Activated T-cell treated with anti-CD3 and anti-CD28 coated beads, Interleukin-2, amount 50 U/mL, for 48 hours (primary cell): ENCODE measurements at places on chromosomes 7 and 10.

GRCh38 chr7:99320371-99320770, 5.3 kb upstream of the ARPC1A start:
- no peak for DNase-seq

DNA sequence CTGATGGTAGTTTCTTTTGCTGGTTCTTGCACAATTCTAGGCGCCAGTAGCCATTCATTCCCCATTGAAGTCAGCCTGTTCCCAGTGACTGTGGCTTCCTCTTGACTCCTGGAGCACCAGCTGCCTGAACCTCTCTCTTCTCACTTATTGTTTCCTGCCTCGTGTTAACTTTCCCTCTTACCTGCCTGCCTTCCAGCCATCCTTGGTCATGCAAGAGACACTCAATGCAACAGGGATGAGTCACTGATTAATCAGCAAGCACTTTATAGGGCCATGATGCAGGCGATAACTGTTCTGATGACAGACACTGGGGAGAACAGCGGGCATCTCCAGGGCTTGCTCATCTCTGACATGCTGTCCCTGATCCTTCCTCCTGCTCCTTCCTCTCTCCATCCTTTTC, 122.0 kb downstream of the PLCE1 start:
- no peak for DNase-seq

- DNase-seq: no peak
These were observed 386 bp upstream of the EIF4EBP2 start for GRCh38 chr10:70403483-70404035.

DNA sequence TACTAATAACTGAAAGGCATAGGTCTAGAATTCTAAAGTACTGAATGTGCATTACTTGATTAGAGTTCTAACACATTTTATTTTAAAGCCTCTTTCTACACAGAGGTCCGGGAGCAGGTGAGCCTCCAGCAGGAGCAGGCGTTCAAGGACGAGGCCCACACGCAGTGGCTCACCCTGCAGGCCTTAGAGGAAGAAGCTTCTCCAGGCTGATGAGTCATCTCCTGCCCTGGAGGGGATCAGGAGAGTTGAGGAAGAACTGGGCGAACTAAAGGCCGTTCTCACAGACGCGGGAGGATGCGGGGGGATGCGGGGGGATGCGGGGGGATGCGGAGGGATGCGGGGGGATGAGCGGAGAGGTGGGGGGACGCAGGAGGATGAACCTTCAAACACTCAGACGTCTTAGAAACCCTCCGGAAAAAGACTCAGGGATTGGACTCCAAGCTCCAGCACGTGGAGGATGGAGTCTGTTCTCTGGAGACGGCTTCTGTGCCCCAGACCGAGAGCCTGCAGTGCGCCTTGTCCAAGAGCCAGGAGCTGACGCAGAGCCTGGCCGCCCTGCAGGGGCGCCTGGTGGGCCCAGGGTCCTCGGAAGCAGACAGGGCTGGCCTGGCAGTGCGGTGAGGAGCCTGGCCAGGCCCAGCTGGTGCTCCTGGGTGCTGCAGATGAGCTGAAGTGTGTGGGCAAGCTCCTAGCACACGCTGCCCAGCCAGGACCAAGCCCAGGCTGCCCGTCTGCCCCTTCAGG, 433.7 kb upstream of the TPK1 start:
- no peak for DNase-seq

- DNase-seq: no peak
These were observed 4.5 kb downstream of the FGF8 start for GRCh38 chr10:101771380-101771779.

DNA sequence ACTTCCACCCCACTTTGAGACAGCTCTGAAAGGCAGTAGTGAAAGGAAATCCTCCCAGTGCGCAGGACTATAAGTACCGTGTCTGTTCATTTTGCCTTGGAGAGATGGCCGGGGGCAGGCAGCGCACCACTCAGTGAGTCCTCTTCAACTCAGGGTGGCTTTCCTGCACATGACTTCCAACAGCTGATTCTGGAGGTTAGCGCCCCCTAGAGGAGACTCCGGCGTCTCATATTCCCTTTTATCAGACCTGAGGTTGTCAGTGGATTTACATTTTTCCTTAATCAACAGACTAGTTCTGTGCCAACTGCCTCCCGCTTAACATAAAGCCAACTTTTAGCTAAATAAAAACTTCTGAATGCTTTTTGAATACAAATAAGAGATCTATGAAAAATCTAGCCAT, 101.0 kb downstream of the HERPUD2 start:
- DNase-seq: peak; percentile 45

DNA sequence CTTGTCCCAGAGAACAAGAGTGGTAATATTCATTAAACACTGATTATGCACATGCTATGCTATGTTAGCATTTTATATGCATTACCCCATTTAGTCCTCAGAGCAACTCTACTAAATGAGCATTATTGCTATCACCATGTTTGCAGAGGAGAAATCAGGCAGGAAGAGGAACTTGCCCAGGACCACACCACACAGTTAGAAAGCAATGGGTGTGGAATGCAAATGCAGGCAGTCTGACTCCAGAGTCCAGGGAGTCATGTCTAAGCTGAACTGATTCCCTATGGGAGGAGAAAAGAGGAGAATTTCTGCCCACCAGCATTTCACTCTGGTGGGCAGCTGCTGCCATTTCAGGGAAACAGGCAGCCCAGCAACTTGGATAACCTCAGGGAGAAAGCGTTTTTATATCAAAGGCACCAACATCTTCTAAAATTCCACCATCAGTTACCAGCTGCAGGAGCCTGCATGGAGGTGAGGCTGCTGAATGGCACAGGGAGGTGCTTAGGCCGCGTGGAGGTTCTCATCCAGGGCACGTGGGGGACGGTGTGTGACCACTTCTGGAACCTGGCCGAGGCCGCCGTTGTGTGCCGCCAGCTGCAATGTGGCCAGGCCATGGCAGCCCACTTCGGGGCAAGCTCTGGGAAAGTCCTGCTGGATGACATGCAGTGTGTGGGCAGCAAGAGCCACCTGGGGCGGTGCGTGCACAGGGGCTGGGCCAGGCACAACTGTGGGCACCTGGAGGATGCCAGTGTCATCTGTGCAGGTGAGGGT, 68.2 kb upstream of the C10orf120 start:
- no peak for DNase-seq

GRCh38 chr10:121168545-121169216, 317.5 kb downstream of the WDR11 start:
- DNase-seq: no peak

DNA sequence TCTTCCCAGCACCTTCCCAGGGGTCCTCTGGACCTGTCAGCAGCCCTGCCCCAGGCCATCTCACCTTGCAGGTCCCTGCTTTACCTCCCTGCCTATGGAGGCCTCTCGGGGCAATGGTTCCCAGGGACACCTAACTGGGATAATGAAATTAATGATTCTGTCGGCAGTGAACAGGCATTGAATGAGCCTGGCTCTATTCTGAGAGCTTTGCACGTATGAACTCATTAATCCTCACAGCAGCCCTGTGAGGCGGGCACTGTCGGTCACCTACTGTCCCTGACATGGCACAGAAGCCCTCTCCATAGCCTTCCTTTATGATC, 22.9 kb downstream of the ADCYAP1R1 start:
- DNase-seq: no peak

DNA sequence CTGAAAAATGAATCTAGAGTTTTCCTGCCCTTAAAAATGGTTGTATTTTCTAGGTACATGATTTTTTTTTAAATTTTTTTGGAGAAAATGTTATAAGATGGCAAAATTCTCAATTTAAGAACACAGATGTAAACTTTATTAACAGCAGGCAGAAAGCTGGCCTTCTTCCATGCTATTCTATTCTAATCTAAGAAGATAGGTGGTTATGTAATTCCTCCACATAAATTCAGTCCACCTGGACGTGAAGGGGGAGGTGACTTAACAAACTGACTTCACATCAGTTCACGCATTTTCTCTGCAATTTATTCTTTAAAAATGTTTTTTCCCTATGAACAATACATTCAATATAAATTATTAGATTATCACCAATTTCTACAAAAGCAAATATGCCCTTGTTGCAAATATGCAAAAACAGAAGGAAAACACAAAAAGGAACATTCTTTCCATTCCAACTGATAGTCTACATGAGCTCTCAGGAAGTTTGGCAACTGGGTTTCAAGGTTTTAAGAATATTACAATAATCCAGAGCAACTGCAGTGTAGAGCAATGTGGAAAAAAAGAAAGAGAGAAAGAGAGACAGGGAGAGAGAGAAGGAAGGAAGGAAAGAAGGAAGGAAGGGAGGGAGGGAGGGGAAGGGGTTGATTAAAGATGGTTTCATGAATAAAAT, 76.8 kb downstream of the HIBADH start:
- no peak for DNase-seq

DNA sequence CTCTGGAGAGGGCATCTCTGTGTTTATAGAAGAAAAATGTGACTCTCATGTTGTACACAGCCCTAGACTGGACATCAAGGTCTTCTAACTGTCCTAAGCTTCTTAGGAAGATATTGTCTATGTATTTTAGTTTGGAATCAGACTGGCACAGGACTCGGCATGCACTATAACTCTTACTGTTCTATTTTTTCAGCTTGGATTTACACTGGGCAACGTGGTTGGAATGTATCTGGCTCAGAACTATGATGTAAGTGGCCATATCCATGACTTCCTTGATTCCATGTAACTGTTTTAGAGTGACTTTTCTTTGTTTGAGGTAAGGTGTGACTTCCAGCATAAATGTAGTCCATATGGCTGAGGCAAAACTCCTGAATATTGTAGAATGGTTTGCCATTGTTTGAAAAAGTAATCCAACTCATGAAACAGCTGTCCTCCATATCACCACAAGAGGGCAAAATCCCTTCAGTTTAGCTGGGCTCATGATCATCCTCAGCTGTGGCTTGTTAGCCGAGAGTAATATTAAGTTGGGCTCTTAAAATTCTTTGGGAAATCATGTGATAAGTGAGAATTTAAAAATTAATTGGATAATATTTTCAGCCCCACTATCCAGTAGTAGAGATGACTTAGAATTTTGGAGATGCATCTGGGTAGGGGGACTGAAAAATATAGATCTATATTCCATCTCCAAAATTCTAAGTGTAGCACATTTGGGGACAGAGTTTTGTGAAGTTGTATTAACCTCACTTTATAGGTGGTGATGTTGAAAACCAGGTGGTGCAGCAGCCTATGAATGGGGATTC, 10.4 kb downstream of the STMP1 start:
- DNase-seq: no peak

DNA sequence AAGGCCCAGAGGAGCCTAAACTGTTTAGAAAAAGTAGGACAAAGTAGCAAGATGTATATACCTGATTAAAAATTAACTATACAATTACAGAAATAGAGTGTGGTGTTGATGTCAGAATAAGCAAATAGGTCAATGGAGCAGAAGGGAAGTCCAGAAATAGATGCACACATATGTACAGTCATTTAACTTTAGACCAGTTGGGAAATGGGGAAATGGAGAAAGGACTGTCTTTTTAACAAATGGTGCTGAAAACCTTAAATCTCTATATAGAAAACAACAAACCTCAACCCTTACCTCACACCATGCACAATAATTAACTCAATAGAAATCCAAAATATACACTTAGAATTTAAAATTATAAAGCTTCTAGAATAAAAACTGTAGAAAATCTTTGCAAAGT, 72.2 kb downstream of the CH25H start:
- DNase-seq: no peak

DNA sequence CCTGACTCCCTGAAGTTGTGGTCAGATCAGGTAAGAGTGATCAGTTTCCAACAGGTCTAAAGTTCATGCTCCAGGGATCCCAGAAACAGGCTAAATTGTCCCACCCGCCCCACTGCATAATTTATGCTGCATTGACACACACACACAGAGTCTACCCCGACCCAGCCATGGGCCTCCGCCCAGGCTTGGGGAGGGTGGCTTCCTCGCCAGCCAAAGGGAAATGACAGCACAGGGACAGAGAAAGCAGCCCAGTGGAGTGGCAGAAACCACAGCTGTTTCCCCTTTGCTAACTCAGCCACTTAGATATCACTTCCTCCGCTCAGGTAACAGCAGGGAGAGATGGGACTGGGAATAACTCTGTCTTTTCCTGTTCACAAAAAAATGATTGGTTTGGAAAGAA, 9.4 kb downstream of the SH3PXD2A start:
- peak; percentile 50 for DNase-seq
